ENCODE measurements at places on chromosomes 7 and 10.

- no peak for DNase-seq
Observed at GRCh38 chr7:116966601-116967000, 13.3 kb downstream of the ST7 start.

DNA sequence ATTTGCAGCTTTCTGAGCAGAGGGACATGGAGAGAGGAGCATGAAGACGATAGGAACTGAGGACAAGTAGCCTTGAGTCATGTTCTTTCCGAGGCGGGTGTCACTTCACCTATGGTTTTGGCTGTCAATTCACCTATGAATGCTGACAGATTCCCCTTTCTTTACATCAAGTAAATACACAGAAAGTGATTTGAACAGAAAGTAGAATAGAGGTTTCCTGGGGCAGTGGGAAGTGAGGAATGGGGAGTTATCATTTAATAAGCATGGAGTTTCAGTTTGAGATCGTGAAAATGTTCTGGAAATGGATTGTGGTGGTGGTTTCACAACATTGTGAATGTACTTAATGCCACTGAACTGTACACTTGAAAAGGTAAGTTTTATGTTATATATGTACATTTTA, 138.4 kb upstream of the MDFIC start:
- DNase-seq = no peak

GRCh38 chr10:78664929-78665553, 403.7 kb upstream of the ZMIZ1 start:
- peak; percentile 44 for DNase-seq

- DNase-seq = no peak
Observed at GRCh38 chr7:82382276-82382675, 61.3 kb downstream of the CACNA2D1 start.

- no peak for DNase-seq
Observed at GRCh38 chr10:87721781-87722180, 62.1 kb downstream of the PAPSS2 start.

- no peak for DNase-seq
Observed at GRCh38 chr10:49768731-49769130, 6.6 kb upstream of the OGDHL start.

DNA sequence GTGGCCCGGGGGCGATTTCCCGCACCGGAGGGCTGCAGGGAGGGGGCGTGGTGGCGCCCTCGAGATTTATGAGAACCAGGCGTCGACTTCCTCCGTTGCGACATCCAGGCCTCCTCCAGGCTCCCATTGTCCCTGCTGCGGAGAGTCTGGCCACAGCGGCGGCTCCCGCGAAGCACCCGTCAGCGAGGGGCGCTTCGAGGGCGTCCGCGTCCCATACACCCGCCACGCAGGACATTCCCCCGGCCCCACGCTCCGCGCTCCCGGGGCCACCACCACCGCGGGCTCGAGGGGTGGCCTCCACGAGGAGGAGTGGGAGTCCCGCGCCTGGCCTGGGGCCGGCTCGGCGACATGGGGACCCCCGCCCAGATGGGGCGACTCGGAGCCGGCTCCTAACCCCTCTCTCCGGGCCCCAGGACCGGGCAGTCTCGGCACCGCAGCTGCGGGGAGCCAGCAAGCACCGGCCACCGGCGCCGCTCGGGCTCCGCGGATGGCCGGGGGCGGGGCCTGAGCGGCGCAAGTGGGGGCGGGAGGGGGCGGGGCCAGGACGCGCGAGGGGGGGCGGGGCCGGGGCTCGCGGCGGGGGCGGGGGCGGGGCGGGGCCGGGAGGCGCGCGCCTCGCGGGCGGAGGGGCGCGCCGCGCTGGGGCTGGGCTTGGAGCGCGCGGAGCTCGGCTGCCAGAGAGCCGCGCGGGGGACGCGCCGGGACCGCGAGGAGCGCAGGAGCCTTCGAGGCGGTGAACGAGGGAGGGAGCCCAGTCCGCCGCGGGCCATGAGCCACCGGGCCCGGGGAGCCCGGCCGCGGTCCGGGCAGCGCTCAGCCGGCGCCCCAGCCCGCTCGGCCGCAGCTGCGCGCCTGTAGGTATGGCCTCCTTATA, at the start of gene SH2B2:
SH2B2 (plus strand) TSS at position 632 of the 874 bp plus-strand sequence. CDS start 13,683 bp downstream, outside the sequence.
- peak; percentile 74 for DNase-seq

DNA sequence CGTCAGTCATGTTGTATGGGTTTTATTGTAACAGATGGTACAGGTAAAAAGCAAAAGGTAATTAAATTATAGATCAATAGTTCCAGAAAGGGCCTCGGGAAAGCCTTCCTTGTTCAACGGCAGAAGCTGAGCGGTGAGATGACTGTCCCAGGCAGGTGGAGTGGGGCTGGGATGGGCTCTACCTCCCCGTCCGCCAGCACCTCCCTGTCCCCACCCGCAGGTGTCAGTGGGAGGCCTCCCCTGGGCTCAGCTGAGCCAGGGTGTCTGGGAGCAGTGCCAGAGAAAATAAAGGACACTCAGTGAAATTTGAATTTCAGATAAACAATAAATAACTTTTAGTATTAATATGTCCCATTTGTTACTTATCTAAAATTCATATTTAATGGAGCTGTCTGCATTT, 58.9 kb downstream of the CLRN3 start:
- no peak for DNase-seq

GRCh38 chr10:119687192-119688032, 36.2 kb downstream of the BAG3 start:
- no peak for DNase-seq

- no peak for DNase-seq
Observed at GRCh38 chr10:28627102-28627501, 50.2 kb upstream of the BAMBI start.

DNA sequence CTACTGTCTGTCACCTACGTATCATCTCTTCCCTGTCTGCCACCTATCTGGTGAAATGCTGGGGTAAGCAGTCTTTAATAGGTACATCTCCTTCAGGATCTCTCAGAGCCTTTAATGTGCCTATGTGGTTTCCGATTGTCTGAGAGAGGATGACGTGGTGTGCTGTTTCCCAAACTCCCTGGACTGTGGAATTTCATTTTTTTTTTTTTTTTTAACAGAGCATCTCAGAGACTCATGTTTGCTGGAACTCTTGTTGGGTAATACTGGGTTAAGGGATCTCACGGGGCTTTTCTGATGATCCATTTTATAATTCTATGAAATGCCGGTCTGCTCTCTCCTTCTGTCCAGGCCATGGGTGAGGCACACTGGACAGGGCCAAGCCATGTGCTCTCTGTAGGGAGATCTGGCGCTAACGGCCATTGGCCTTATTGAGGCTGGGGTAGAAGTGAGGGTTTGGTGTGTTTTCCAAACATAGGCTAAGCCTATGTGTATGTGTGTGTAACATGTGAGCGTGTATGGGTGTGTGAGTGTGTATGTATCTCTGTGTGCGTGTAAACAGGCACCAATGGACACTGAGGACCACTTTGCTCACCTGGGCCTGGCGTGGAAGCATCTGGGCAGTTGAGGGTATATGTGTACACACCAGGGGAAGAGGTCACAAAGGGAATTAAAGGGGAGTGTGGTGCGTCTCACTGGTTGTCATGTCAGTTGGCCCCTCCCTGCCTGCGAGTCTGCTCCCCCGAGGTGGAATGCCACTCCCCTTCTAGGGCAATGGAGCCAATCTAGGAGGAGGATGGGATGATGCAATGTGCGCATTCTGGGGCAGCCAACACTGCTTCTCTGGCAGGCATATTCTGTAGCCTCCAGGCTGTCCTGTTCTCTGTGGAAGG, 7.8 kb downstream of the ADRA2A start:
- DNase-seq = no peak

GRCh38 chr10:91643700-91644099, 10.8 kb upstream of the PPP1R3C start:
- DNase-seq = peak; percentile 55

DNA sequence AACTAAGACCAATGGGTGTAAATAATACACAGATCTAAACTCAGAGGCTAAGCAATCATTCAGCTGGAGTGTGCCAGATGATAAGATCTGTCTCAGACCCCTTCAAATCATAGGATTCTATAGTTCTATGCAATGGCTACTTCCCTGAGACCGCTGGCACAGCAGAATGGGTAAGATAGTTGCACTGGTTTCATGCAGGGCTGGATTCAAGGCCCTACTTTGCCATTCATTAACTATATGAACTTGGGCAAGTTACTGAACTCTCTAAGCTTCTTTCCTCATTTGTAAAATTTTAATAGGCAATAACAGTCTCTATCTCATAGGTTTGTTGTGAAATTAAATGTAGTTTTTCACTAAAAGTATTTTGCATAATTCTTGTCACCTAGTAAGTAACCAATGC, 62.0 kb downstream of the TFEC start:
- DNase-seq = no peak

GRCh38 chr10:46524472-46525176, 31.8 kb downstream of the GPRIN2 start:
- DNase-seq = peak; percentile 96

GRCh38 chr7:116552602-116553001, 27.8 kb downstream of the CAV1 start:
- DNase-seq = peak; percentile 39

- no peak for DNase-seq
Observed at GRCh38 chr7:100546129-100546925, 7.3 kb downstream of the AGFG2 start.

DNA sequence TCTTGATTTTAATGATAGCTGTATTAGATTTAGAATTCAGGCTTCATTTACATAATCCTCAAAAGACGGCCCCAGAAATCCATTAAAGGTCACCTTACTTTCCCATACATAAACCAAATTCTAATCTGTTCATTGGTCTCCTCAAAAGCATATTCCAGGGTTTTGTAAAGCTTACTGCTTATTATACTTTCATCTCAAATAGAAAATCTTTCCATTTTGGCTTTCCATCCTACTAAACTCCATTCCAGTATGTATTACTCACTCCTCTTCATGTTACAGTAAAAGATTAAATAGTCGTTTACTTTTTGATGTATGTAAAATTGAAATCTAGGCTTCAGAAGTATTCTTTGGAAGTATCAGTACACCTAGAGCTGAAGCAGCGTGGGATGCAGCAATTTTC, 143.5 kb upstream of the LRRN3 start:
- no peak for DNase-seq

DNA sequence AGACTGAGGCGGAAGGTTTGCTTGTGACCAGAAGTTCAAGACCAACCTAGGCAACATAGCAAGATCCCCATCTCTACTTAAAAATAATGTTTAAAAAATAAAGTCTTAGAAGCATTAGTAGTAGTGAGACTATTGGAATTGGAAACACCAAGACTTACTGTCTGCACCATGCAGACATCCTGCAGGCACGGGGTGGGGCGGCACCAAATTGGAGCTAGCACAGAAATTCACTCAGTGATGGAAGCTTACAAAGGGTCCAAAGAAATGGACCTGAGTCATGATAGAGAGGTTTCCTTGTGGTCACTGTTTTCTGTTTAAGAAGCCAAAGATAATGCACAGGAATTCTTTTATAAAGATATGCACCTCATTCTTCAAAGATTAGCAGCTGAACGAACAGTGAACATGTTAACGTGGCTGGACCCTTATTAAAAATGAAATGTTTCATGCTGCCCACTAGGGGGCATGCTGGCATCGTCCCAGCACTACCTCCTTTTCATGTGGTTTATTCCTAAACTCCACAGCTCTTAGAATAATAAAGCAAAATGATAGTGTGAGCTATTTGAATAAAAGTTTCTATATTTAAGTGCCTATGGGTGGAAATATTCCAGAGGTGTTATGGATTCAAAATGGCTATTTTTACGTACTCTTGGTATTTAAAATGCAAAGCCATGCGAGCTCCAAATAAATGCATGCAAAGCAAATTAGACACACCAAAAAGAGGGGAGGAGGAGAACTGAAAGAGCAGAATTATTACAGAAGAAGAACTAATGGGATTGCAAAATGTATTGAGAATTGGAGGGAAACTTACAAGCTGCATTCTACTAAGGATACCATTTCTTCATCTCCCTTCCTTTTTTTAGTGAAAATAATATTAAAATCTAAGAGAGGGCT, 28.6 kb downstream of the PDSS1 start:
- peak; percentile 63 for DNase-seq

- no peak for DNase-seq
Observed at GRCh38 chr7:149459540-149460452, 1.1 kb downstream of the ZNF777 start.

GRCh38 chr10:87750817-87751216, 67.2 kb downstream of the ATAD1 start:
- no peak for DNase-seq

- no peak for DNase-seq
Observed at GRCh38 chr7:112638675-112639400, 151.4 kb downstream of the TMEM168 start.

- no peak for DNase-seq
Observed at GRCh38 chr7:100351657-100352058, 6.3 kb upstream of the PILRB start.

DNA sequence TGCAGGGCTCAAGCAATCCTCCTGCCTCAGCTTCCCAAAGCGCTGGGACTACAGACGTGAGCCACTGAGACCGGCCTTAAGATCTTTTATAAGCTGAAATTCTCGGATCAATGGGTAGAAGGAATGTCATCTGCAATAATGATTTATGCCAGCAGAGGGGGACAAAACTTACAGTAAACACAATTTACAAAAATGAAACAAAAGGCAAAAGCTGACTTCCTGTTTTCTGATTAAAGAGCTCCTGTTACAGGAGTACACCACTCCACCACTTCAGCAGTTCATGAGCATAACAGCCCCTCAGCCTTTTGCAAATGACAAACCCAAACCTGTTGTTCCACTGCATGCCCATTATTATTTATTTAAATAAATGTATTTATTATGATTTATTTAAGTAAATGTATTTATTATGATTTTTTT, 88.5 kb upstream of the ATP6V0A4 start:
- peak; percentile 72 for DNase-seq

DNA sequence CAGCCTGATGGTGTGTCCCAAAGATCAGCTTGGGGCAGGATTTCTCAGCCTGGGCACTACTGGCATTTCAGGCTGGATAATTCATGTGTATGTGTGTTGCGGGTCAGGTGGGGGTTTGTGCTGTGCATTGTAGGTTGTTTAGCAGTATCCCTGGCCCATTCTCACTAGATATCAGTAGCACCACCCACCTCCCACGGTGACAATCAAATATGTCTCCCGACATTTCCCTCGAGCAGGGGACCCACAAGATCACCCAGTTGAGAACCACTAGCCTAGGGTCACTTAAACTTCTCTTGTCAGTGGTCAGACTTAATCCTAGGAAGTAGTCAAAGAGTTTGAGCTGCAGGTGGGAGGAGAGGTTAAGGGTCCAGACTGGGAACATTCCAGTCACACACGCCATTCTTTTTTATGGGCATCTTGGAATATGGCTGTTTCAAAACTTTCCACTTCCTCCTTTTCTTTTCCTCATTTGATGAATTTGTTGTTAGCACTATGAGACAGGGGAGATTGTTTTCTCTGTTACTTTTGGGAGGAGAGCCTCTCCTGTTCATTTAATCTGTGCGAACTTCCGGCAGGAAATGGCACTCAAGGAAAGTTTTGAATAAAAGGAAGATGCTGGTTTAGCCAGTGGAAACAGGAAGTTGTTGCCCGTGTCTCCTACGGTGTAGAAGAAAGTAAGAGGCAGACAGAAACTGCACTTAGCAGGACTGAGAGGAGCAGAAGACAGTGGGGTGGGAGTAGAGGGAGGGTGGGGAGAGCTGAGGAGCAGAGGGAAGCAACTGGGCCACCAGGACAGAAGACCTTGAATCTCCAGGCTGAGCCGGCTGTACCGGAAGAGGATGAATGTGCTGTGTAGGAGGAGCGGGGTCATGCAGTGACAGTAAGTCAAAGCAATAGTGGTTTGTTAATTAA, 17.6 kb upstream of the EXOC6 start:
- DNase-seq = no peak
